ENCODE measurements at places on chromosomes 2 and 18. TPM values are rescaled to one million over a fixed set of nuclear protein-coding genes. Genes with fewer than 3 reads are reported as not detected.

- H3K27me3 ChIP-seq, result no peaks in the 10 kb centered on the region
- H3K36me3 ChIP-seq, result peaks cover 31% of the 10 kb centered on the region
- H3K4me1 ChIP-seq, result peaks cover 13% of the 10 kb centered on the region
- no peak overlapping the region for H3K4me3 ChIP-seq
- DNase-seq, result no peak
These were observed 82.0 kb upstream of the ITGB6 start for GRCh38 chr2:160282063-160282580.

GRCh38 chr2:135893374-135893794 lies 17.1 kb upstream of the MCM6 start:
- H3K36me3 ChIP-seq, result peaks cover under 1% of the 10 kb centered on the region
- H3K4me1 ChIP-seq, result no peaks in the 10 kb centered on the region
- no peak overlapping the region for H3K4me3 ChIP-seq
- H3K27me3 ChIP-seq, result no peaks in the 10 kb centered on the region
- H3K27ac ChIP-seq, result no peak overlapping the region

GRCh38 chr2:74857725-74858124 lies 23.8 kb downstream of the HK2 start:
- H3K4me3 ChIP-seq, result no peak overlapping the region
- H3K27ac ChIP-seq, result no peak overlapping the region
- DNase-seq, result no peak
- peaks cover 11% of the 10 kb centered on the region for H3K36me3 ChIP-seq
- peaks cover 27% of the 10 kb centered on the region for H3K4me1 ChIP-seq

DNA sequence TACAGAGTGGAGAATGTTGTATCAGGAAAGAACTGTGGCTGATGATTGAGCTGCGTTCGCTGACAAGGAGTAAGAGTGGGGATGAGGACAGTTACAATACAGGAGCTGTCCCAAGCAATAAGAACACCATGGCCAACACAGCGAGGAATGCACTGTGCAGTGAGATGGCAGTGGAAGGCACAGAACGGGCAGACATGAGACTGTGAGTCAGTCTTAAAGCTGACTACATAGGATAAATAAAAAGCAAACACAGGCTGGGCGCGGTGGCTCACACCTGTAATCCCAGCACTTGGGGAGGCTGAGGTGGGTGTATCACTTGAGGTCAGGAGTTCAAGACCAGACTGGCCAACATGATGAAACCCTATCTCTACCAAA lies 89.8 kb downstream of the CABYR start:
- no peak overlapping the region for H3K27ac ChIP-seq
- H3K27me3 ChIP-seq, result no peaks in the 10 kb centered on the region
- no peak for DNase-seq
- peaks cover 3% of the 10 kb centered on the region for H3K36me3 ChIP-seq
- H3K4me3 ChIP-seq, result no peak overlapping the region

DNA sequence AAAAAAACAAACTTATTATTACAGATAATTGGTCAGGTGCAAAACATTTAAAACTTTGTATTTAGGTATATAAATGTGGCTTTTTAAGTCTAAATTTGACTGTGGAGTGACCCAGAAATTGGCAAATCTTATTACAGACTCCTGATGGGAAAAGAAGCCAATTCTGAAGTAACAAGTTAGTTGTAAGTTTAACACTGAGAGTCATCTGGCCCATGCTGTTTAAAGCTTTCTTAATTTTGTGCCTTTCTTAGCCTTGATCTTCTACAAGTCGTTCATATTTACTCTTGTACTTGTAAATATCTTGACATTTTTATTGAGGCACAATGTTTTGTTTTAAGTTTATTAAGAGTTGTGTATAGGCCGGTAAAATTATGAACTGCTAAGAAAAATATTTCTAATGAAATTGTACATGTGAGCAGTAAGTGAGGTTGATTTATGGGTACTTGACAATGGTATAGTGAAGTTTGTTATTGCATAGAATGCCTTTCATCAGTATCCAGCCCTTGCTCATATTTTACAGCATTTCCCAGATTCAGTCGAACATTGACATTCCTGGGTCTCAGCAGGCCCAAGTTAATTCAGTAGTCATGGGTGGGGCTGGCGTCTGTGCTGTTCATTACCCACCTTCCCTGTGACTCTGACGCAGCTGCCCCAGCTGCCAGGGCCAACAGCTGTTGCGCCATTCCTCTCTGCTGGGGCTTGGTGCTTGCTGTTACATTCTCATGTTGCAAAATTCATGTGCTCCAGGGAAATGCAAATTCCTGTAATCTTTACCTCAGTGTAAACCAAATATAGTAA lies 121.4 kb downstream of the ZNF236 start:
- H3K27ac ChIP-seq, result no peak overlapping the region
- H3K4me3 ChIP-seq, result no peak overlapping the region
- peaks cover 33% of the 10 kb centered on the region for H3K36me3 ChIP-seq
- H3K27me3 ChIP-seq, result no peaks in the 10 kb centered on the region
- no peak for DNase-seq

DNA sequence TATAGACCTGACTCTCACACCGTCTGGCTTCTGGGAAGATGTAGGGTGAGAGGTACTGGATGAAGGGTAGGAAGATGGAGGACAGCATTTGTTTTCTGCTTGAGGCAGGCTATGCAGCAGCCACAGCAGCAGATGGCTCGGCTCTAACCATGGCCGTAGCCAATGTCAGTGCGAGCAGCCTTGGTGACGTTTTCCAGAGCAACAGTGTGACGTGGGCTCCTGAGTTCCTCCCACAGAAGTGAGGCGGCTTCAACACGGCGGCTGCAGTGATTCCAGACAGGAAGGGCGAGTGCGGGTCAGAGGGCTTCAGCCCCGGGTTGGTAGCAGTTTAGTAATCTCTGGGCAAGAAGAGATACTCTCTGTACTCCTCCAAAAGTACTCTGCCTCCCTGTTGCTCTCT lies 133.0 kb upstream of the MYT1L start:
- DNase-seq, result no peak
- no peak overlapping the region for H3K27ac ChIP-seq
- H3K36me3 ChIP-seq, result no peaks in the 10 kb centered on the region
- H3K4me1 ChIP-seq, result no peaks in the 10 kb centered on the region

DNA sequence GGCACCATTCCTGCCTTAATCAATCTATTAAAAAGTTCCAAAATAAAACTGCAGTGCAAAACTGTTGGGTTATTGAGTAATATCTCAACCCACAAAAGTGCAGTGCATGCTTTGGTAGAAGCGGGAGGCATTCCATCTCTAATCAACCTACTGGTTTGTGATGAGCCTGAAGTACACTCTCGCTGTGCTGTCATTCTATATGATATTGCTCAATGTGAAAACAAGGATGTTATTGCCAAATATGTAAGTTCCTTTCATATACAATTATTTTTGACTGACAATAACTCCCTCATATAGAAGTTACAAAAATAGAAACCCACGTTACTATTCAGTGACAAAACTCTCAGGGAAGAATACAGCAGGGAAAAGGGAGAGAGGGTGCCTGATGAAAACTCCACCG lies 43.0 kb downstream of the OSGEPL1 start:
- no peaks in the 10 kb centered on the region for H3K4me1 ChIP-seq
- no peaks in the 10 kb centered on the region for H3K27me3 ChIP-seq
- no peak overlapping the region for H3K4me3 ChIP-seq
- H3K36me3 ChIP-seq, result peaks cover 1% of the 10 kb centered on the region
- DNase-seq, result no peak

DNA sequence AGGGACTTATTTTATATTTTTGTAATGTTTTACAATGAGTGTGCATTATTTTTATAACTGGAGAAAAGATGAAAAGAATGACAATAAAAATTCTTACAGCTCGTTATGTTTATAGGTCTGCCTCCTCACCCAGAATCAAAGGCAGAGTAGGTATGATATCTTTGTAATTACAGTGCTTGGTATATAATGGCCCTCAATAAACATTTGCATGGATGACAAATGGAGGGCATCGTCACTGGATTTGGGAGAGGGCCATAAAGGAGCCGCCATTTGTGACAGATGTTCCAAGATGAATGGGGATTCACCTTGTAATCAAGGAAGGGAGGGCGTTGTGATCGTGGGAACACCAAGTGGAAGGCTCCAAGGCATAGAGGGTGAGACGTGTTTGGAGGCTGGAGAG lies 22.6 kb upstream of the GIGYF2 start:
- DNase-seq, result no peak
- no peaks in the 10 kb centered on the region for H3K27me3 ChIP-seq
- H3K4me3 ChIP-seq, result no peak overlapping the region
- H3K27ac ChIP-seq, result no peak overlapping the region
- H3K36me3 ChIP-seq, result no peaks in the 10 kb centered on the region
- H3K4me1 ChIP-seq, result no peaks in the 10 kb centered on the region

Gene FOXD4L1
- 0.48 TPM for total RNA-seq

Gene C2orf72
- 11.1 TPM for total RNA-seq

Gene DYSF
- total RNA-seq, result 1.6 TPM

Gene SH3BP4
- 49.0 TPM for total RNA-seq
